ENCODE measurements at places on chromosomes 16 and 17.

DNA sequence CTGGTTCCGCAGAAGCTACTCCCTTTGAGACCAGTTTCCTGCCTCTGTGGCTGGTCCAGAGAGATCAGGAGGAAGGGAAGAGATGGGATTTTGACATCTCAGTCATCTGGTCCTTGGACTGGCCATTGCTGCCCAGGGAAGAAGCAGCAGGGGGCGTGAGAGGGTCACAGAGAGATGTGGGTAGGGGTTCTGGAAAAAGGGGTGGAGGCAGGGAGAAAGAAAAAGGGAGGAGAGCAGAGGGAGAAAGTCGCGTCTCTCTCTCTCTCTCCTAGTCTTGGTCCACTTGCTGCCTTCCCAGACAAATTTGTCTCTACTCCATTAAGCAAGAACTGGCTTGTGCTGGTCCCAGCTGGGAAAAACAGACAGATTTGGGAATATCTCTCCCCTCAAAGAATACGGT, 4.4 kb downstream of the SHBG start:
- no peak for DNase-seq

- DNase-seq, result no peak
Observed at GRCh38 chr17:67260170-67260987, 15.4 kb upstream of the HELZ start.

GRCh38 chr17:8867361-8867981, at the start of gene PIK3R6:
Gene PIK3R6, minus strand, starts transcription at chr17:8867674. Its CDS starts 17,880 bp downstream, at chr17:8849794.
- DNase-seq, result no peak

DNA sequence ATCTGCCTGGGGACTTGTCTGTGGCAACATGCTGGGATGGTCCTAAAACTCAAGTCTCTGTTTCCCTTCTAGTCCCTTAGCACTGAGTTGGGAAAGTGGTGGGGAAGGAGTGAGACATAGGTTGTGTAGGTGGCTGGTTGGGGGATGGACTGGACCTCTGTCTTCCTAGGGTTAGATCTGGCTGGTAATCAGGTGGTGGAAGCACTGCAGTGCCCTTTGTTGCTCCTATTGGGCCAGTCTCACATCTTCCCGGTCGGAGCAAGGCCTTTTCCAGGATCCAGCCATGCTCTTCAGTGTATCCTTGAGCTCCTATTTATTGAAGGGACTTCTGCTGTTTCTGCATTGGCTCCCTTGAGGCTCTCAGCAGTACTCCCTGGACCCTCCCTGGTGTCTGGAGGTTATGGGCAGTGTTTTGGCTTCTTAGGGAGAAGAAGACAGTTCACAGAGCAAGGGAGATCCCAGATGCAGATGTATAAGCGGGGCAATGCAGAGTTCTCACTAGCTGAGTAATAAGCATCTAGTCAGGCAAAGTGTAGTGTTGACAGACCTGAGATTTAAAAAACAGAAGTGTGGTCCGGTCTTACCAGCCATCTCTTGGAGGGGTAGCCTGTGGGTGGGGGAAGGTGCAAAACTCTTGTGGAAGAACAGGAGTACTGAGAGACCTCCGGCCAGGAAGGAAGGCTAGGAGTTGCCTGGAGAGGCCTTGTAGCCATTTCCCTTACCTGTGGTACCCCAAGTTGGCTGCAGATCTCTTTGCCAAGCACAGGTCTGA, 1.3 kb upstream of the NUTF2 start:
- DNase-seq, result no peak

DNA sequence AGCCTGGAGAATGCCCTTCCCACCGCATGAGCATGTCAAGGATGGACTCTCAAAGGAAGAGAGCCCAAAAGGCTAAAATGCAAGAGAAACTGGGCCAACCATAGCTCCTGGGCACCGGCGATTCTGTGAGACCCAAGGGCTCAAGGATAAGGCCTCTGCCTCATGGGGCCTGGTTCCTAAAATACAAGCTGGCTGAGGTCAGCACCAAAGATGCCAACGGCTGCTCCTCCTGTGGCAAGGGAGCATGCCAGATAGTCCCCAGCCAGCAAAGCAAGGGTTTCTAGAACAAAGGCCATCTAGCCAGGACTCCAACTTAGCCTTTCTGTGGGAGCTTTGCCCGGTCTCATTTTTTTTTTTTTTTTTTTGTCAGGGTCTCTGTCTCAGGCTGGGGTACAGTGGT, 20.1 kb downstream of the GPRC5B start:
- DNase-seq, result no peak

GRCh38 chr16:48365025-48365600, 20.1 kb downstream of the SIAH1 start:
- DNase-seq, result peak; percentile 33

- no peak for DNase-seq
Observed at GRCh38 chr17:3222505-3222904, 15.0 kb downstream of the OR1A1 start.

GRCh38 chr17:72394531-72394930, 273.7 kb downstream of the SOX9 start:
- DNase-seq, result no peak

- DNase-seq, result no peak
Observed at GRCh38 chr16:67846063-67846319, 742 bp upstream of the NUTF2 start.

GRCh38 chr17:49076573-49077384, 55.8 kb upstream of the B4GALNT2 start:
- DNase-seq, result no peak

- DNase-seq, result no peak
Observed at GRCh38 chr16:77359065-77359502, 75.8 kb downstream of the ADAMTS18 start.

- peak; percentile 74 for DNase-seq
Observed at GRCh38 chr17:75152922-75153779, 1.2 kb downstream of the JPT1 start.

- peak; percentile 70 for DNase-seq
Observed at GRCh38 chr16:88534638-88535190, 35.5 kb upstream of the ZC3H18 start.

DNA sequence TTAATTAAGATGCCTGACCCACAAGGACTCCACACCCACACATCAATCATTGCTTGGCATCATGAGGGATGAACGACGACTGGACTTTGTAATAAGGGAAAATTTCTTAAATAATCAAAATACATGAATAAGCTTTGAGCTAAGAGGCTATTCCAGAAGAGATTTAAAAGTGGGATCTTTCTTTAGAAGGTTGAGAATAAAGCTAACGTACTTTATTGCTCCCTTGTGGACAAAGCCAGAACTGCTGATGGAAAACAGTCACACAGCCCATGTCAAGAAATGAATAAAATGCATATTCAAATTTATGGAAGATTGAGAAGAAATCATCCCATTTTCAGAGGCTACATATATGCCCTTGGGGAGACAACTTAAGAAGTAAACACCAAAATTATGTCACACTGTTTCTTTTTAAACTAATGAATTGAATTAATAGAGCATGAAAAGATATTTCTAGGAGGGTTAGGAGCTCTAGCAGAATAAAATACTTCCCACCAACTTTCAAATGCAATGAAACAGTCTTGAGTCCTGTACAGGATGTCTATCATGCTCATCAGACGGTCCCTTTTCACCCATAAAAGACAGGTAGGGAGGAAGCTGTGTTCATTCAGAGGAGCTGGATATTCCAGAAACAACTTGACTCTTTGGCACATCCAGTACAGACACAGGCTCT, 60.2 kb upstream of the PHOSPHO1 start:
- DNase-seq, result no peak

- no peak for DNase-seq
Observed at GRCh38 chr17:17831208-17832031, 5.4 kb downstream of the SREBF1 start.

DNA sequence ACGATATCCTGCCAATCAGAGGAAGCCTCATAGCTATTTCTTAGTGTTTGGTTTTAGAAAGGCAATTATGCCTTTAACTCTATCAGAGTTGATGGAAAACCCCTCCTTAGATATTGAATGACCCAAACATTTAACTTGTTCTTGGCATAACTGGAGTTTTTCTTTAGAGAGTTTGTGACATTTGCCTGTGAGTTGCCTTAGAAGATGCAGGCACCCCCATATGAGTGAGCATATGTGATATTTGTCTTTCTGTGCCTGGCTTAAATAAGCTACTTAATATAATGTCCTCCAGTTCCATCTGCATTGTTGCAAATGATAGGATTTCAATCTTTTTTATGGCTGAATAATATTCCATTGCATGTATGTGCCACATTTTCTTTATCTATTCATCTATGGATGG, 19.6 kb upstream of the B4GALNT2 start:
- no peak for DNase-seq

GRCh38 chr17:2856727-2857126, 60.5 kb downstream of the RAP1GAP2 start:
- no peak for DNase-seq

DNA sequence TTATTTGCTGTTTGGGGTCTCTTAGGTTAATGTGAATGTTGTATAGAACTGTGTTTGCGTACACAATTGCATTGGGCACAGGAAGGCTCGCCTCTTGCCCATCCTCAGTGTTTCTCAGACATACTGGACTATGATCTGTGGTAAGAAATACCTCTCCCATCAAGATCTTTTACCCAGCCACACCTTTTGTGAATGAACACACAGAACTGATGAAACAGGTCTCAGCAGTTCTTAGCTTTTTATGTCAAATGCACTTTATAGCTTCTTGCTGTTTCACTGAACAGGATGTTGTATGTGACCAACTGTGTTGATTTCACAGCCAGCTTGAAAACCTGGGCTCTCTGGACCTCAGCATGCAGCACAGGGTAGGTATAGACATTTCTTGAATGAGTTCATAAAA, 31.5 kb downstream of the HAPSTR1 start:
- DNase-seq, result no peak

DNA sequence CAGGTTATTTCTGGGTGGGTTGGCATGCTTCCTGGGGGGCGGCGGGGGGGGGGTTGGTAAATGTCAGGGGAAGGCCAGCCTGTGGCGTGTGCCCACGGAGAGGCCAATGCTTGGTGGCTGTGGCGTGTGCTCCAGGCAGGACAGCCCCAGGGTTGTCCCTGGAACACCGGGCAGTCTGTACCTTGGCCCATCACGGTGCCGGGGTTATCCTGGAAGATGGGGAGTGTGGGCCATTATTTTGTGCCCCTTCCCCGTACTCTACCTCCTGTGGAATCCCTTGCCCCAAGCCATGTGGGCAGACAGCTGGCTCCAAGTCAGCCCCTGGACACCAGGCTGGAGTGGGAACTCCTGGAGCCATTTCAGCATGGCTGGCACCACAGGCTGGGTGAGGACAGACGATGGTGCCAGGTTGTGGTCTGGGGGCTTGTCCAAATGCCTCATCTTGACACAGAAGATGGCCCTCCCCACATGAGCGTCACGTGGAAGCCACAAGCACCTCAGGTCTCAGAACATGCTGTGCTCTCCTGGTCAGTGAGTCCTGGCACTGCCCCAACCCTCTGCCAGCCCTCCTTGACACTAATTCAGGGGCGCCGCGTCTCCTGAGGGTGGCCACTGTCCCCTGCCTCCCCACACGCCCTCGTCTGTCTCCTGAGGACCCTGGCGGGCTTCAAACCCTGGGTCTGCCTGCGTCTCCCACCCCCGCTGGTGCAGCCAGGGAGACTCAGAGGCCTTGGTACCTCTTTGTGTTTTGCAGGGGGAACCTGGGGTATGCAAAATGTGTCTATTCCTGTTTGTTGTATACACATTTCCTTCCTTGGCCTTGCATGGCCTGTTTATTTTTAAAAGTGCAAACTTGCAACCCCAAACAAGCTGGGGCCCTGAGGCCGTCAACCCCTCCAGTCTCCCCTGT, 4.3 kb downstream of the SLC16A3 start:
- no peak for DNase-seq

DNA sequence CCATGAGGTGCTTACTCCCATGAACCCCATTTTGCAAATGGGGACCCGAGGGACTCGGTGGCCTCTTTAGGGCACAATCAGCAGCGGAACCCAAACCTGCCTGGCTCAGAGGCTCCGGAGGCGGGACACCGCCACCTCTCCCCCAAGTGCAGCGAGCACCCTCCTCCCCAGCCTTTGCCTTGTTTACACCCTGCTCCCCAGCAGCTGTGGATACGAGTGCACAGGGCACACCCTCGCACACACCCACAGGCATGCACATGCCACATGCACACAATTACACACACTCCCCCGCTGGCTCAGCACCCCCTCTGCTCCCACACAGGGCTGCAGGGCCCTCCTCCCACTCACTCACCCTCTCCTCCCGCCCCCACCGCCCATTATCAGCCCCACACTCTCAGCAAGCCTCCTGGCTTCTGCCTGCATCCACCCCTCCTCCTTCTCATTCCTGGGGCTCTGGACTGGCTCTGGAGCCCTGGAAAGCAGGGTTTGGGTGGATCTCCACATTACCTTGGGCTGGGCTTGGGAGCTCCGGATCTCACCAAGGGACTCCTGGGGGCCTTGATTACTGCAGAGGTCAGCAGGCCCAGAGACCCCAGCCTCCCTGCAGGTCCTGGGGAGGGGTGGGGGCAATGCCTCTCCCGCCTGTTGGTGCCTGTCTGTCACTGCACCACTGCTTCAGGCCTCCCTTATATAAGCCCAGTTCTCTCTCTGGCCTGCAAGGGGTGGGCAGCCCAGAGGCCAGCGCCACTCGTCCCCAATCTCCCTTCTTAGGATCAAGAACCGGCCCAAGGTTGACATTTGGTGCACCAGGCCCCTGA, 6.4 kb downstream of the PDK2 start:
- DNase-seq, result peak; percentile 80

- no peak for DNase-seq
Observed at GRCh38 chr16:10979717-10980601, 35.6 kb downstream of the CLEC16A start.

DNA sequence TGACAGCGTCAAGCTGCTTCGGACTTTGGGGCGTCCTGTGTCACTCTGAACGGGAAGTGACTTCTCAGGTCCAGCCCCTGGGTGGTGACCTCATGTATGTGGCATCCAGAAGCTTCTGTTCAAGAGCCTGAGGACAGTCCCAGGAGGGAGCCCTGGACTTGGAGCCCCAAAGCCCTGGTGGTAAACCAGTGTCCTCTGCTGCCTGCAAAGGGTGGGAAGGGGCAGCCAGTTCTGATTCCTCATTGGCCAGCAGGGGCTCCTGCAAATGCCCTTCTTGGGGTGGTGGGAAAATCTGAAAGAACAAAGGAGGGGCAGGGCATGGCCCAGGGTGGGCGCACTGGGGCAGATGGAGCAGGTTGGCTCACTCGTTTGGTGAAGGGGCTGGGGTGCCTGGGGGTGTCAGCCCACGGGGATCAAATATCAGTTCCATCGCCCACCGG, 1.6 kb downstream of the OSGIN1 start:
- peak; percentile 62 for DNase-seq

DNA sequence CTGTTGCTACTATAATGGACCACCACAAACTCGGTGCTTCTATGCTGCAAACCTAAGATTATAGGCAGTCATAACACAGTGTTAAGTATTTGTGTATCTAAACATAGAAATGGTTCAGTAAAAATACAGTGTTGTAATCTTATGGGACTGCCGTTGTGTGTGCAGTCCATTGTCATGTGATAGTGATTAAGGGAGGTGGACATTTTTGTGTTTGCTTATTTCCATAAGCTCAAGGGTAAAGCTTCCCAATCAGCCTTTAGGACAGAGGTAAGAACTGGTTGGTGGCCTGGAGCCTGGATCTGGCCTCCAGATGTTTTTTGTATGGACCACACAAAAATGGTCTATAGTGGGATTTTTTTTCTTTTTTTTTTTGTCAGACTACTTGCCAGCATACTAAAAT, 29.9 kb downstream of the WWOX start:
- DNase-seq, result no peak
